ENCODE measurements at places on chromosomes 6 and 20.

GRCh38 chr20:7938058-7938457 lies 2.2 kb downstream of the HAO1 start:
- no peak for DNase-seq

DNA sequence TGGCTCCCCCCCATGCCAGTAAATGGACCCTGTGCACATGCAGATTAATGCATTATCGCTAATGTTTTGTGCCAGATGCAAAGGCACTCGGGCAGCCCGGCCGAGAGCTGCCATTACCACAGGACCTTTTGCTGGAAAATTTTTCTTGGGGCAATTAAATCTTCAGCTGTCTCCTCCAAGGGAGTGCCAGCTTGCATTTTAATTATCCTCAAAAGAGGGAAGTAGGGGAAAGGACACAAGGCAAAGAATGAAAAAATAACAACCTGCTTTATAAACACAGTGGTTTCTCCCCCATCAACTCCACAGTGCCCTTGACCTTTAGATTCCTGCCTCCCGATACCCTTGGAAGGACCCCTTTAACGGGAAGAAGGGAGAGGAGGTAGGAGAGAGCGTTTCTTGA lies 48.2 kb downstream of the PDYN start:
- DNase-seq, result no peak

GRCh38 chr6:158457616-158458278 lies 102.1 kb upstream of the TMEM181 start:
- DNase-seq, result no peak

- peak; percentile 5 for DNase-seq
These were observed 29.1 kb downstream of the TXLNB start for GRCh38 chr6:139262519-139263300.

DNA sequence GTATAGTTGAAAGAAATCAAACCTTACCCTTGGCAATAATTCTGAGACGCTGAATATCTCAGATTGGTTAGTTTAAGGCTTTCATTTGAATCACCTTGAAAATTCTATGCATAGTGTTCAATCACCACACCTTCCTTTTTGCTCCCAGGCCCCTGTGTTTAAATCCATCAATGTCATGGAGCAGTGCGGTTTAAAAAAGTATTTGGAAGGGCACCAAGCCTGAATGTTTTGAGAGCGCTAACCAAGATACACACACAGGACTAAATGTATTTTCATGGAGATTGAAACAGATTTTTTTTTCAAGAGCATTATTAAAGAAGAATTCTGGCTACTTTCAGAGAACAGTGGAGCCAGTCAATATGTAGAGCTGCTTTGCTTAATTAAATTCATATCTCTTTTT lies 195.7 kb downstream of the CENPW start:
- no peak for DNase-seq

DNA sequence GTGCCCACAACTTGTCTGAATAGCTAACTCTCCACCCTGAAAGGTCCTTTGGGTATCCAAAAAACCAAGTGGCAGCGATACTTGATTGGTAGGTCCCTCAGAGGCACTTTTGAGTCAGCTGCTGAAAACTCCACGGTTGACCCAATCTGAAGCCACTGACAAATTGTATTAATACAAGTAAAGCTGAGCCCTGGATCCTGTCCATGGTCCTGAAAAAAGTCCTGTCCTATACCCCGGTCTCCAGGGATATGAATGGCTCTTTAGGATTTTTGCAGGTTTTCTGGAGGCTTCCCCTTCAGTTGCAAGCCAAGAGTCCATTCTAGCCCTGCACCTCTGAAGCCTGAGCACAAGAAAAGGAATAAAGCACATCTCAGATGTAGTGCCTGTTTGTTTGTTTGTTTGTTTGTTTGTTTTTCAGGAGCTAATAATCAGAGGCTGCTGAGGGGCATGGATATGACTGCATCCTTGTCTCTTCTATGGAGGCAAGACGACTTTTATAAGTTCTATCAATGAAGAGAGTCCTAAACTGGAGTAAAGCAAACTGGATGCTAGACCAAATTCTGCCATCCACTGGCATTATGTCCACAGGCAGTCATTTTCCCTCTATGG lies 1.7 kb upstream of the SLC12A5 start:
- no peak for DNase-seq

DNA sequence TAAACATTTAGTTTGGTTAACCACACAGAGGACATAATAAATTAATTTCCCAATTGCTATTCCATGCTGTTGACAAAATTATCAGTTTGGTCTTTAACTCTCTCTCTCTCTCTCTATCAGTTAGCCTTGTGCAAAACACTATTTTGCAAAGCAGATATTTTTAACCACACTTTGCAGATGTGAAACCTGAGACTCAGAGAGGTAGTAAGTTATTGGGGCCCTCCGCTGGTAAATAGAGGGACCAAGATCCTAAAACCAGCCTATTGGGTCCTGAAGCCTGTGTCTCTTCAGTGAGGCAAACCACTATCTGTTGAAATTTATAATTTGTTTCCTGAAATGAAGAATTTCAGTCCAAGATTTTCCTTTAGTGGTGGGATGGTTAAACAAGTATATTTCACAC lies 231.0 kb downstream of the SOD2 start:
- DNase-seq, result no peak

GRCh38 chr6:92723390-92723931 lies 695.9 kb downstream of the EPHA7 start:
- no peak for DNase-seq

DNA sequence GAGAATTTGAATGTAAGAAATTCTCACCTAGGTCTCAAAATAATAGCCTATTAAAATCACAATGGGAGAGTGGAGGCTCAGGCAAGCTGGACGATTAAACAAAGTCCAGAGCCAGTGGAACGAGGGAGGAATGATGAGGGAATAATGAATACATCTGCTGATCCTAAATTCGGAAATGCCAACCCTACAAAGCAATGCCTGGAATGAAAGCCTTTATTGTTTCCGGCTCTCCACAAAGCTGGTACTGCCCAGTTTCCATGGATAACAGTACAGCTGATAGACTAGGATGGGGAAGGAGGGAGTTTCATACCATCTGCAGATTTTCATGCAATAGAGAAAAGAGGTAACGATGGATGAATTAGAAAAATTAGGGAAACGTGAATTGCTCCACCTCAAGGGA lies 356.1 kb downstream of the CBLN4 start:
- DNase-seq, result no peak

DNA sequence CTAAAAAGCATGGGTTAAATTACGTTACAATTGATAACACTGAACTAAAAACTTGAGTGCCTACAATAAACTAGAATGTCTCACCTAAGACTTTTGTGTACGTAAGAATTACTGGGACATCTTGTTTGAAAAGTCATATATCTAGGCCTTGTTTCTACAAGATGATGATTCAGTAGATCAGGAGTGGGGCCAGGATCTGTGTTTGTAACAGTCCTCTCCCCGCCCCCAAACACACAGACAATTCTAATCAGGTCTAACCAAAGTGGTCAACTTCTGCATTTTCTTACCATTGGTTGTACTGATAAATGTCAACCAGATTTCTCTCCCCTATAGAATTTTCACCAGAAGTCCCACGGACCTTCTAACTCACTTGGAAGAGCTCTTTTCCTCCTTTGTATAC lies 56.9 kb downstream of the RAMACL start:
- DNase-seq, result no peak

GRCh38 chr6:106184629-106185028 lies 98.5 kb downstream of the PRDM1 start:
- no peak for DNase-seq

DNA sequence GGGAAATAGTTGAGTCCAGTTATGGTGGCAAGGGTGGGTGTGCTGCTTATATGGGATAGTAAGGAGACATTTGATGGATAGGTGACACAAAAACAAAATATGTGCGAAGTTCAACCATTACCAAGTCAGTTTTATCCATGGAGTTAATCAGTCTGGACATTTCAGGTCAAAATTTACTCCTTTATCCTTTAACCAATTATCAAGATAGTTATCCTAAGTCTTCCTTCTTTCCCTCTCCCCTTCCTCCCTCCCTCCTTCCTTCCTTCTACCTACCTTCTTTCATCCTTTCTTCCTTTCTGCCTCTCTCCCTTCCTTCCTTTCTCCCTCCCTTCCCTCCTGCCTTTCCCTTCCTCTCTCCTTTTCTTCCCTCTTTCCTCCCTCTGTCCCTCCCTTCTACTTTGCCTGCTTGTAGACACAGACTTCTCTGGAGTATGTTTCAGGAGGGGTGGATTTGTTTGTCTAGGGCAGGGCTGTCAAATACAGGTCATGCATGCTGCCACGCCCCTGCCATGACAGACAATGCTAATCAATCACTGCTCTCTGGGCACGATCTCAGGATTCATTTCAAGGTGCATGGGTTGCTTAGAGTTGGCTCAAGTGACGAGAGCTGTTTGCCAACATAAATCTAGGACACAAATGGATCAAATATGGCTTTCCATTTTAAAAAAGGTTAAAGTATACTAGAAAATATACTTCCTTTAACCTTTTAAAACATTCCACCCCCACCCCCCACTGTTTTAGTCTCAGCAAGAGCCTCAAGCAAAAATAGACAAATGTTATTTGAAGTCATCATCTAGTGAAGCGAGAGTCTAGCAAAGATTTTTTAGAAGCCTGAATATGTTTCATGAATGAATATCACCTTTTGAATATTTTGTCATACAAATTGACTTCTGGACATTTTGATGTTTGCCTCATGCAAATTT lies 281.6 kb upstream of the CITED2 start:
- no peak for DNase-seq

DNA sequence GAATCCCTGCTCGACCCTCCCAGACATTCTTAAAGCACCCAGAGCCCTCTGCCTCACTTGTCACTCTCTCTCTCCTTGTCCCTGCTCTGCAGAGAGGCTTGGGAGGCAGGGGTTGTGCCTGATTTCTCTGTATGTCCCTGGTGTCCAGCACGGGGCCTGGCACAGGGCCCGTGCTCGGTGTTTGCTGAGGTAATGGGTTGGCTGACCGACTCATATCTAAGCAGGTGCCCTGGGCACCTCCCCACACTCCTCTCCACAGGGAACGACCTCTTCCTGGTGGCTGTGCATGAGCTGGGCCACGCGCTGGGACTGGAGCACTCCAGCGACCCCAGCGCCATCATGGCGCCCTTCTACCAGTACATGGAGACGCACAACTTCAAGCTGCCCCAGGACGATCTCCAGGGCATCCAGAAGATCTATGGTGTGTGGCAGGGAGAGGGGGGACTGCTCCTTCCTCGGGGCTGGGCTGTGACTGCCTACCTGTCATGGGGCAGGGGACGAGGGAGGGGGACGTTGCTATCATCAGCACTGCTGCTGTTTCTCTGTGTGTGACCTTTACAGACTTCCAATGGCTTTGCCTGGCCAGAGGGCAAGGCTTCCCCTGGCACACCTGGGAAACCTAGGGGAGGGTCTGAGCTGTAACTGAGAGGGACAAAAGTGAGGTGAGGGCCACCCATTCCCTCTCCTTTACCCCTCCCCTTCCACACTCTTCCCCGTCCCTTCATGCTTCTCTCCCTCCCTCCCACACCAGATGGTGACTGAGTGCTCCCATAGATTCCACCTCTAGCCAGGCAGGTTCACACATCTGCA lies 14.2 kb downstream of the MMP24OS start:
- DNase-seq, result no peak

DNA sequence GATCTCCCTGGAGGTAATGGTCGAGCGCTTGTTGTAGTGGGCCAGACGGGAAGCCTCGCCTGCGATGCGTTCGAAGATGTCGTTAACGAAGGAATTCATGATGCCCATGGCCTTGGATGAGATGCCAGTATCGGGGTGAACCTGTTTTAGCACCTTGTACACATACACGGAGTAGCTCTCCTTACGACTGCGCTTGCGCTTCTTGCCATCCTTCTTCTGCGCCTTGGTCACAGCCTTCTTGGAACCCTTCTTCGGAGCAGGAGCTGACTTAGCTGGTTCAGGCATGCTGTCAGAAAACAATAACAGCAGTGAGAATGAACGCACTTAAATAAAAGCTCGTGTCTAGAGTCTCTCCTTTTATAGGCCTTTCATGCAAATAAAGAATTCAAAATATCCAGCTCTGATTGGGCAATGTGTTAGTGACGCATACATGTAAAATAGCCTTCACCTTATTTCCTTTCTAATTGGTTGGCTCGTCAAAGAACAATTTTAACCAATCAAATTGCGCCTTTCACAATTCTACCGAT lies 129.2 kb downstream of the HFE start:
- DNase-seq, result peak; percentile 69

GRCh38 chr6:137471497-137471896 lies 22.7 kb downstream of the OLIG3 start:
- no peak for DNase-seq

DNA sequence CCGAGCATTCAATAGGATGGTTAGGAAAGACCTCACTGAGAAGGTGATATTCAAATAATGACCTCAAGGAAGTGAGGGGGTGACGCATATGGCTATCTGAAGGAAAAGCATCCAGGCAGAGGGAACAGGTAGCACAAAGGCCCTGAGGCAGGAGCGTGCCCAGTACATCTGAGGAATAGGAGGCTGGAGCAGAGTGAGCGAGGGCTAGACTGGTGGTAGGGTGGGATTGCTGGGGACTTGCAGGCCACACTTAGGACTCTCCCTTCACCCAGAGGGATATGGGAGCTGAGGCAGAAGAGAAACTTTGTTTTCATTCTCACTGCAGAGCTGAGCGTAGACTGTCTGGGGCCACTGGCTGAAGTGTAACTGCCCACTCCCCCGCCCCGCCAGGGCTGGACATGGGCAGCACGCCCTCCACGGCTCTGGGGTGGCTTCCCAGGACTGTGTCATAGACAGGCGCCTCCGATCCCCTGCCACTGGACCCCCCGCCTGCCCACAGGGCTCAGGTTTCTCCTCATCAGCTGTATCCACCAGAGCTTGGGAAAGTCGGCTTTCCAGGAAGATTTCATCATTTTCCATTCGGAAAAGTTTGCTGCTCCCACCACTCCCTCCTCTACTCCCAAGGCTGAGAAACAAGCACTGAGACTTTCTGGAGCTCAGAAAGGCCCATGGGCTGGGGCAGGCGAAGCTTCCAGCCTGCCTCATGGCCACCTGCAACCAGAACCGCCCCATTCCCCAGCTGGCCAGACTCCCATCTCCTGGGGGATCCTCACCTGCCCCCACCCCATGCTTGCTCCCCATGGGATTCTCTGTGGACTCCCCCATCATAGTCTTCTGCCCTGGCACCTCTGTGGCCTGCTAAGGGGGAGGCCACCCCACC lies 142.6 kb downstream of the MRPL14 start:
- DNase-seq, result no peak

- no peak for DNase-seq
These were observed 9.2 kb upstream of the MAS1L start for GRCh38 chr6:29496961-29497360.

GRCh38 chr6:68087399-68088133 lies 547.5 kb upstream of the ADGRB3 start:
- no peak for DNase-seq

Data from stimulated activated CD4-positive, alpha-beta T cell treated with anti-CD3 and anti-CD28 coated beads, Interleukin-12 subunit alpha, Interleukin-12 subunit beta, amount 100 ng/mL, for 48 hours (primary cell).